Naive B cell (primary cell): ENCODE measurements at places on chromosomes 6 and 20. TPM values are rescaled to one million over a fixed set of nuclear protein-coding genes. Genes with fewer than 3 reads are reported as not detected.

The IL20RA gene
- polyA plus RNA-seq, result not detected

The SNAP91 gene
- polyA plus RNA-seq, result not detected

The CYP21A2 gene
- polyA plus RNA-seq, result not detected

The COL21A1 gene
- polyA plus RNA-seq, result not detected

The SLC25A27 gene
- polyA plus RNA-seq, result not detected

The BMP6 gene
- polyA plus RNA-seq, result 1.0 TPM

The TDRD6 gene
- not detected for polyA plus RNA-seq

The DCDC2 gene
- polyA plus RNA-seq, result not detected

The ECT2L gene
- polyA plus RNA-seq, result not detected

The SIRPD gene
- not detected for polyA plus RNA-seq

The CST7 gene
- polyA plus RNA-seq, result 2.4 TPM

The C20orf202 gene
- polyA plus RNA-seq, result not detected

The TREML1 gene
- 5.4 TPM for polyA plus RNA-seq

The SPDEF gene
- not detected for polyA plus RNA-seq

The JAG1 gene
- not detected for polyA plus RNA-seq

The GATA5 gene
- polyA plus RNA-seq, result not detected

The TRIM40 gene
- polyA plus RNA-seq, result not detected

The WFDC10B gene
- not detected for polyA plus RNA-seq

The LAMA2 gene
- polyA plus RNA-seq, result not detected

The ANKRD60 gene
- not detected for polyA plus RNA-seq

The HLA-DRB5 gene
- 61.4 TPM for polyA plus RNA-seq

The PREP gene
- 14.0 TPM for polyA plus RNA-seq

The BCKDHB gene
- 23.0 TPM for polyA plus RNA-seq

The PSMB8 gene
- polyA plus RNA-seq, result 297 TPM

The CCM2L gene
- polyA plus RNA-seq, result not detected

The PRR18 gene
- not detected for polyA plus RNA-seq

The BCLAF1 gene
- 143 TPM for polyA plus RNA-seq

The OPRL1 gene
- 1.8 TPM for polyA plus RNA-seq

The SLC22A23 gene
- 0.55 TPM for polyA plus RNA-seq

The PM20D2 gene
- polyA plus RNA-seq, result 10.0 TPM

The OR2H2 gene
- not detected for polyA plus RNA-seq

The TINAG gene
- polyA plus RNA-seq, result not detected

The SPATS1 gene
- not detected for polyA plus RNA-seq

The STX11 gene
- polyA plus RNA-seq, result 2.8 TPM

The CDSN gene
- not detected for polyA plus RNA-seq

The COX4I2 gene
- not detected for polyA plus RNA-seq

The MYH7B gene
- 0.24 TPM for polyA plus RNA-seq

The SPATA25 gene
- polyA plus RNA-seq, result not detected

The OVOL2 gene
- not detected for polyA plus RNA-seq

The ABRACL gene
- polyA plus RNA-seq, result 82.6 TPM

The SNAI1 gene
- polyA plus RNA-seq, result 0.82 TPM

The TMEM170B gene
- 0.24 TPM for polyA plus RNA-seq

The PI3 gene
- polyA plus RNA-seq, result not detected

The TMEM14A gene
- 14.9 TPM for polyA plus RNA-seq

The SLC16A10 gene
- 0.15 TPM for polyA plus RNA-seq

The OR2J3 gene
- polyA plus RNA-seq, result not detected

The RWDD1 gene
- 61.6 TPM for polyA plus RNA-seq

The FAM209B gene
- not detected for polyA plus RNA-seq

The GHRH gene
- not detected for polyA plus RNA-seq

The LTA gene
- polyA plus RNA-seq, result 26.0 TPM

The DEFB114 gene
- polyA plus RNA-seq, result not detected

The BHLHE23 gene
- not detected for polyA plus RNA-seq

The TRIM10 gene
- polyA plus RNA-seq, result 0.18 TPM

The GTF2H4 gene
- polyA plus RNA-seq, result 11.0 TPM

The PTPRT gene
- not detected for polyA plus RNA-seq

The RGS17 gene
- polyA plus RNA-seq, result not detected

The TLDC2 gene
- not detected for polyA plus RNA-seq

The VIP gene
- polyA plus RNA-seq, result not detected
